ENCODE measurements at places on chromosomes 12 and 14. TPM values are rescaled to one million over a fixed set of nuclear protein-coding genes. Genes with fewer than 3 reads are reported as not detected.

GRCh38 chr14:24928386-24928900 lies 121.5 kb downstream of the STXBP6 start:
- no peak overlapping the region for H3K27ac ChIP-seq
- H3K4me1 ChIP-seq: peaks cover 2% of the 10 kb centered on the region
- H3K36me3 ChIP-seq: no peaks in the 10 kb centered on the region
- no peaks in the 10 kb centered on the region for H3K27me3 ChIP-seq

- no peaks in the 10 kb centered on the region for H3K36me3 ChIP-seq
- no peak overlapping the region for H3K4me3 ChIP-seq
- no peaks in the 10 kb centered on the region for H3K27me3 ChIP-seq
- no peak for DNase-seq
Measured at GRCh38 chr14:86311151-86311550, 781.2 kb downstream of the FLRT2 start.

DNA sequence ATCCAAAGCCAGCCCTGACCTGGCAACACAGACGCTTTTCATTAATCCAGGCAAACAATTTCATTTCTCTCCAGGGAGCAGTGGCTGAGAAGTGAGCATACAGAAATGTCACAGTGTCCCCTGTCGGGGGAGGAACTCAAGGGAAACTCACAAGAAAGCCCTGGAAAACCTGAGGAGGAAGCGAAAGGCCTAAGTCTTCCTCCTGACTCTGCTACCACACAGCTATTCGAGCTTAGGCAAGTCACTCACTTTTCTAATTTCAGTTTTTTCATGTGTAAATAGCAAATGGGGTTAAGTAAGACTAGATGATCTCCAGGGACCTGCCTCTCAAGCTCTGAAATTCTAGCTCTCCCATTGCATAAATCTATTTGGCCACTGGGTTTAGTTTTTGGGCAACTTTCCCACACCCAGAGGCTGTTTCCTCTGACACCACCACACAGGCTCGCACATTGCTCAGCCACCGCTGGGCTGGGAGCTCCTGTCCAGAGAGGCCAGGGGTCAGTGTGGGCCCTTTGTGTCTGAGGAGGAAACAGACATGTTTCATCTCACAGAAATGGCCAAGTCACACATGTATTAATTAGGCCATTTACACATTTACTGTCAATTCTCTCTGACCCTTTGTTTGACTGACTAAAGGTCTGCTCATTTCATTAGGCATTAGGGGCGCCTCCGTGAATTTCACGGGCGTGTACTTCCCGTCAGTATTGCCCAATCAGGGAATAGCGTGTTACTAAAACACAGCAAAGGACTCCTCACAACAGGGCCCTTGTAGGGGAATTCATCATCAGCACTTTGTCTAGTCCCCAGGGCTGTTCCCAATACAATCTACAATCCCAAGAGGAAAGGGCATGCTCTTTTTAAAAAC lies 9.8 kb upstream of the PNMA1 start:
- H3K4me3 ChIP-seq: no peak overlapping the region
- peak; percentile 38 for DNase-seq
- H3K4me1 ChIP-seq: peaks cover 6% of the 10 kb centered on the region
- H3K36me3 ChIP-seq: peaks cover 23% of the 10 kb centered on the region
- H3K27me3 ChIP-seq: no peaks in the 10 kb centered on the region

Gene GATC
- 38.5 TPM for total RNA-seq

Gene FITM1
- 0.31 TPM for total RNA-seq

GRCh38 chr12:47718531-47718930 lies 6.8 kb downstream of the ENDOU start:
- H3K36me3 ChIP-seq: no peaks in the 10 kb centered on the region
- no peak overlapping the region for H3K4me3 ChIP-seq
- H3K27me3 ChIP-seq: peaks cover 3% of the 10 kb centered on the region
- no peak for DNase-seq

- H3K27ac ChIP-seq: no peak overlapping the region
- H3K4me1 ChIP-seq: no peaks in the 10 kb centered on the region
- no peak overlapping the region for H3K4me3 ChIP-seq
- no peaks in the 10 kb centered on the region for H3K27me3 ChIP-seq
- no peak for DNase-seq
Measured at GRCh38 chr12:29241821-29242591, 92.9 kb downstream of the FAR2 start.

Gene FGF23
- 0.24 TPM for total RNA-seq

Gene LRP6
- 62.4 TPM for total RNA-seq

GRCh38 chr14:65606460-65606859 lies 193.9 kb downstream of the FUT8 start:
- no peaks in the 10 kb centered on the region for H3K27me3 ChIP-seq
- no peak overlapping the region for H3K27ac ChIP-seq
- H3K4me3 ChIP-seq: no peak overlapping the region
- no peaks in the 10 kb centered on the region for H3K4me1 ChIP-seq

- H3K4me1 ChIP-seq: peaks cover 8% of the 10 kb centered on the region
- H3K36me3 ChIP-seq: peaks cover 10% of the 10 kb centered on the region
- no peak overlapping the region for H3K27ac ChIP-seq
- H3K4me3 ChIP-seq: no peak overlapping the region
- H3K27me3 ChIP-seq: no peaks in the 10 kb centered on the region
Measured at GRCh38 chr12:12529783-12530421, 32.8 kb downstream of the DUSP16 start.

DNA sequence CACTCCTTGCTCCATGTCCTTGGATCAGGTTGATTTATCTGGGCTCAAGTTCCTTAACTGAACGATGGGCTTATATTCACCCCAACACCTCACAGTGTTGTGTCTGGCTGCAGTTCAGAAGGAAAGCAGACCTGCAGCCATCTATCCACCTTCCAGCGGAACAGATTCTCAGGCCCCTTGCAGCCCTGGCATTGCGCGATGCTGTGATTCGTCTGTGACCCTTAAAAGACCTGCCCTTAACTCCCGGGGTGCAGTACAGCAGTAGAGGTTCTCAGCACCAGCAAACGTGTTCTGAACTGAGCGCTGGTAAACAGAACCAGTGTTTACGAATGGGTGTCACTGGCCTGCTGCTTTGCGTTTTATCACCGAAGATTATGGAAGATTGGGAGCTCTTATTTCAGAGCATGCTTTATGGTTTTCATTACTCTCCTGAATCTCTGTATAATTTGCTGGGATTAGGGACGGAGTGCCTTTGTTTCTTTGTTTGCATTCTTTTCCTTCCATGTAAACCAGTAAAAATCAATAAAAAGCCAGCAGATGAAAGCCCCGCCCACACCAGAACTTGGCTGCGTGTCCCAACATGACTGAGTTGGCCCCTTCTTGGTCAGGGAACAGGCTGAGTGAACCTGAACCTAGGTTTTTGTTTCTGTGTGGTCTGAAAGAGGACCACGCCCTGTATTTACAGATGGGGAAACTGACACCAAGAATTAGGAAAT lies 286.7 kb upstream of the CRY1 start:
- no peaks in the 10 kb centered on the region for H3K36me3 ChIP-seq
- no peaks in the 10 kb centered on the region for H3K4me1 ChIP-seq
- H3K27ac ChIP-seq: no peak overlapping the region
- no peak overlapping the region for H3K4me3 ChIP-seq
- H3K27me3 ChIP-seq: no peaks in the 10 kb centered on the region

Gene KRT5
- not detected for total RNA-seq

DNA sequence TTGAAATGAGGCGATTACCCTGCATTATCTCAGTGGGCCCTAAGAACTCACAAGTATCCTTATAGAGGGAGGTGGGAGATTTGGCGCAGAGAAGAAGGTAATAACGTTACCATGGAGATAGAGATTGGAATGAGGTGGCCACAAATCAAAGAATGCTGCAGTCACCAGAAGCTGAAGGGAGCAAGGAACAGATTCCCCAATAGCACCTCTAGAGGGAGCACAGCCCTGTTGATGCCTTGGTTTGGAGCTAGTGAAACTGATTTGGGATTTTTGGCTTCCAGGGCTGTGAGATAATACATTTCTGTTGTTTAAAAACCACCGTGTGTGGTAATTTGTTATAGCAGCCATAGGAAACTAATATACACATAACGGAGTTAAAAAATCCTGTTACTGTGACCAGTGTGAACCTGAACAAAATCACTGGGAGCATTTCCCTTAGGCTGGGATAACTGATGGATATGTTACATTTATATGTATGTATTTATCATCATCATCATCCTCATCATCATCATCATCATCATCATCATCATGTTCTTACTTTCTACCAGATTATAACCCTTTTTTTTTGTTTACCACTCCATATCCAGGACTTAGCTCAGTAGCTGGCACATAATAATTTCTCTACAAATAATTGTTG lies 100.3 kb downstream of the LIN7A start:
- no peaks in the 10 kb centered on the region for H3K27me3 ChIP-seq
- DNase-seq: peak; percentile 72
- H3K4me1 ChIP-seq: no peaks in the 10 kb centered on the region
- H3K27ac ChIP-seq: no peak overlapping the region
- H3K4me3 ChIP-seq: no peak overlapping the region

Gene ESPL1
- total RNA-seq: 43.2 TPM

Gene HRK
- 2.6 TPM for total RNA-seq

Gene GLIPR1L1
- total RNA-seq: 1.9 TPM

Gene DLGAP5
- total RNA-seq: 115 TPM

DNA sequence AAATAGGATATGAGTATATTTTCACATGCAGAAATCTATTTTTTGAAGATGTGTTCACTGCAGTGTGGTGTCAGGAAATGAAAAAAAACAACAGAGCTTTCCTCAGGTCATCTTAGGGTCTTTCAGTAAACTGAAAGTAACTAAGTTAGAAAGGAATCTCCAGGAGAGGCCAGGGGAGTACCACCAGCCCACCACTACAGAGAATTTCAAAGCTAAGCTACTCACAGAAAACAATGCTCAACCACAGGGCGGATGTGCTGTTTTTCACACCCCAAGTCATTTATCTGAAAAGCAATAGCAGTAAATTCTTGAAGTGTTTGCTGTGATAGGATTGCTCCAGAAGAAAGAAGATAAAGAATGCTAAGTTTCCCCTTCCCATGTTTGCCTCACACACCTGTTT lies 79.0 kb downstream of the IFNG start:
- H3K27me3 ChIP-seq: no peaks in the 10 kb centered on the region
- H3K27ac ChIP-seq: no peak overlapping the region
- H3K4me1 ChIP-seq: peaks cover 4% of the 10 kb centered on the region
- peak; percentile 66 for DNase-seq
- no peak overlapping the region for H3K4me3 ChIP-seq

DNA sequence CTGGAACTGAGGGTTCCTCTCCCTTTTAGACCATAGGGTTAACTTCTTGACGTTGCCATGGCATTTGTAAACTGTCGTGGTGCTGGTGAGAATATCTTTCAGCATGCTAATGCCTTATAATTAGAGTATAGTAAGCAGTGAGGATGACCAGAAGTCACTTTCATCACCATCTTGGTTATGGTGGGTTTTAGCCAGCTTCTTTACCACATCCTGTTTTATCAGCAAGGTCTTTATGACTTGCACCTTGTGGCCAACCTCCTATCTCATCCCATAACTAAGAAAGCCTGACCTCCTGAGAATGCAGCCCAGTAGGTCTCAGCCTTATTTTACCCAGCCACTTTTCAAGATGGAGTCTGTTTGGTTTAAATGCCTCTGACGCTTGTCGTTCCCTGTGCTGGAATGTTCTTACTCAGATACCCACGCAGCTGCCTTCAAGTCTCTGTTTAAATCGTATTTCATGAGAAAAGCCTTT lies 44.2 kb downstream of the BBS10 start:
- no peak for DNase-seq
- H3K36me3 ChIP-seq: no peaks in the 10 kb centered on the region
- no peaks in the 10 kb centered on the region for H3K4me1 ChIP-seq
- no peak overlapping the region for H3K27ac ChIP-seq
- H3K27me3 ChIP-seq: no peaks in the 10 kb centered on the region
- no peak overlapping the region for H3K4me3 ChIP-seq

GRCh38 chr14:36014236-36014635 lies 162.3 kb downstream of the PTCSC3 start:
- no peak for DNase-seq
- no peak overlapping the region for H3K4me3 ChIP-seq
- H3K36me3 ChIP-seq: no peaks in the 10 kb centered on the region
- no peak overlapping the region for H3K27ac ChIP-seq

- peaks cover 88% of the 10 kb centered on the region for H3K36me3 ChIP-seq
- H3K27me3 ChIP-seq: no peaks in the 10 kb centered on the region
- no peaks in the 10 kb centered on the region for H3K4me1 ChIP-seq
Measured at GRCh38 chr12:4296751-4297150, 23.2 kb downstream of the CCND2 start.

Gene ERH
- 428 TPM for total RNA-seq

DNA sequence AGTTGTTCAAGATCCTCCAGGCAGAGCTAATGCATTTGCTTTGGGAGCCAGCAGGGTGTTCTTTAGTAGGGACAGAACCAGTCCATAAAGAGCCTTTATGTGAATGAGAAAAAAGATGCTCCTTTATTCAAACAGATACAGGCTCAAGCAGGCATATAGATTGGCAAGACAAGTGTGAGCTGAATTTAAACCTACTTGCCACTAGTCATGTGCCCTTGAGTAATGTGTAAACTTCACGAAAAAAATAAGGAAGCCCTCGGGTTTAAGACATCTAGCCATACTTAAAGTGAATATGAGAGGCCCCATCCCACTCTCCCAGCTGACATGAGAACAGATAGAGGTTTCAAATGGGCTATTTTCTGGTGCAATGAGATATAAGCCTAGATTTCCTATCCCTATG lies 43.1 kb upstream of the STRAP start:
- no peaks in the 10 kb centered on the region for H3K4me1 ChIP-seq
- DNase-seq: no peak
- no peaks in the 10 kb centered on the region for H3K36me3 ChIP-seq
- H3K27me3 ChIP-seq: no peaks in the 10 kb centered on the region

DNA sequence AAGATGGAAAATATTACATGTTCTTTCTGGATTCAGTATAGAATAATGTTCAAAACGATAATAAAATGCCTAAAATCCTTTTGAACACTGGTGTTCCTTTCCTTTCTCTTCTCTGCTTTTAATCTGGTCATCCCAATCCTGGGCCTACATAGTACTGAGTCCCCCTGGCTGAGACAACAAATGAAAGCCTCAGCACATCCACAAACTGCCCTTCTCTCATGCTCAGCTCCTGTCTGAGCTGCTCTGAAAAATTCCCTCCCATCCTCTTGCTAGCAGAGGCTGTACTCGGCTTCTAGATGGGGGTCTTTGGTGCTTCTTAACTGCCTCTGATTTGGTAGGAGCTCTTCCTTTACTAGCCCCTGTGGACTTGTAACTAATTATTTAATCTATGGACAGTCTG lies 232.3 kb downstream of the MED13L start:
- H3K27ac ChIP-seq: no peak overlapping the region
- no peak overlapping the region for H3K4me3 ChIP-seq
- no peaks in the 10 kb centered on the region for H3K36me3 ChIP-seq
- no peak for DNase-seq
- no peaks in the 10 kb centered on the region for H3K4me1 ChIP-seq

- DNase-seq: peak; percentile 67
- H3K27ac ChIP-seq: no peak overlapping the region
- H3K27me3 ChIP-seq: no peaks in the 10 kb centered on the region
- peaks cover 4% of the 10 kb centered on the region for H3K36me3 ChIP-seq
Measured at GRCh38 chr14:70808416-70809224, 693 bp downstream of the MAP3K9 start.

All from H9 (cell line).